ENCODE measurements at places on chromosomes 2 and 18. TPM values are rescaled to one million over a fixed set of nuclear protein-coding genes. Genes with fewer than 3 reads are reported as not detected.

Gene SIGLEC15
- not detected for total RNA-seq

DNA sequence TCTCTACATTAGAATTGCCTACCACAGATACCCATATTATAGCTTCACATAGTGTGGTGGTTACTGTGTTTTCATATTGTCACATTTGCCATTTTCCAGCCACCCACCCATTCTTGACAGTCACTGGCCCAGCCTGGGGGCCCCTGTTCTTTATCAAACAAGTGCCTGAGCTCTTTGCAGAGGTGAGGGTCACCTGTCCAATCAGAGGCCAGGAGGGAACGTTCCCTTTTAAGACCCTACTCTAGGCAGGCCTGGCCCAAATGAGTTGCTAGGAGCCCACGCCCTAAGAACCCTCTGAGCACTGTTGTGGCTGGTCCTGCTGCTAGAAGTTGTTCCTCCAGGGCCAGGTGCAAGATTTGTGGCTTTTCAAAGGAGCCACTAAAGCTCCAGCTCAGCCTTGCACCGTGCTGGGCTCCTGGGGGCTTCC, 5.2 kb downstream of the IL37 start:
- no peak for DNase-seq

- DNase-seq = peak; percentile 32
Observed at GRCh38 chr2:128374001-128374710, 55.5 kb upstream of the HS6ST1 start.

DNA sequence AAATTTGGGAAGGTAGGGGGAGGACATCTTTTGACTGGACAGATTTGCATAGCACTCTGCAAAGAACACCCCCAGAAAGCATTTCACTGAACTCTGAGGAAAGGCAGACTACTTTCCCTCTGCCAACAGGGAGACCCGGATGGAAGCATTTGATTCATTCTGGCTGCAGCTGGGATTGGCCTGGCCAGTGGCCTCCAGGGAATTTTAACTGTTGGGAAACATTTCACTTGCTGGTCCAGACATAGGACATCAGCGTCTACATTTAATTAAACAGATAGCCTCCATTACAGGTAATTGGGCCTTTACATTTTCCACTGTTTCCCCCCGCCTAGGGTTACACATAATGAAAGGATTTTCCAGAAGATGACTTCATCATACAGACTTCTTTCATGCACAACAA, 92.8 kb downstream of the MARCHF4 start:
- DNase-seq = no peak

DNA sequence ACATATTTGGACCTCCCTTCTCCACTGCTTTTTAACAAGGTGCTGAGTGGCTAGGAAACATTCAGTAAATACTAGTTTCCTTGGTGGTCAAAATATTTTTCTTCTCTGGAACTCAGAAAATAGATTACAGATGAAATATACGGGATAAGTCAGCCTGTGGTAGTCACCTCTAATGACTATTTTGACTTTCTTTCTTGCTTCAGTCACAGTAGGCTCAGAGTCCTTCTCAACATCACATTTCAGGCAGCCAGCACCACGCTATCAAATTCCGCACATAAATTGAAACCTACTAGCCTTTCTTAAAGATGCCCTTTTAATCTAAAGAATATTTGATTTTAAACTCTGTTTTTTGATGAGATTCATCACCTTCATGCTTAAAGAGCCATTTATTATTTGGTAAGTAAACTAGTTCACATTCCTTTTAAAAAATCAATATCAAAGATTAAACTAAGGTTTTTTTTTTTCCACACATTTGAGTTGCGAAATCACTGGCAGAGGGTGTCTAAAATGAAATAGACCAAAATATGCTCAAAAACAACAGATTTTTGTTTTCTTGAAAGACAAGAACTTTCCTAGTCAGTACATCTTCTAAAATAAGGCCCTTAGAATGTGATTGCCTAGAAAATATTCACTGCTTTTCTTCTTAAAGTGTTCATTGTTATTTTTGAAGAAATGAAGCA, 181.5 kb downstream of the NRXN1 start:
- DNase-seq = no peak

All from HepG2 (cell line).